ENCODE measurements at places on chromosomes 1 and 21. TPM values are rescaled to one million over a fixed set of nuclear protein-coding genes. Genes with fewer than 3 reads are reported as not detected.

- DNase-seq = no peak
These were observed 35.2 kb upstream of the OR2B11 start for GRCh38 chr1:247493106-247493505.

- no peak for DNase-seq
These were observed 25.6 kb downstream of the SLC22A15 start for GRCh38 chr1:116001739-116002487.

GRCh38 chr1:94004924-94005323 is 95.7 kb upstream of the GCLM start:
- no peak for DNase-seq

The PTAFR gene
- 3.4 TPM for total RNA-seq

The CLCA4 gene
- total RNA-seq = not detected
